ENCODE measurements at places on chromosomes 3 and 15.

- DNase-seq = no peak
Observed at GRCh38 chr3:186471771-186472170, 72.4 kb downstream of the CRYGS start.

GRCh38 chr15:65336493-65337435 lies 32.3 kb downstream of the RNU5B-1 start:
- DNase-seq = no peak

GRCh38 chr3:22731901-22732300 lies 471.2 kb upstream of the UBE2E2 start:
- DNase-seq = no peak

GRCh38 chr15:47395076-47395475 lies 322.2 kb upstream of the SEMA6D start:
- no peak for DNase-seq

GRCh38 chr3:167940241-167940640 lies 155.5 kb downstream of the GOLIM4 start:
- no peak for DNase-seq

DNA sequence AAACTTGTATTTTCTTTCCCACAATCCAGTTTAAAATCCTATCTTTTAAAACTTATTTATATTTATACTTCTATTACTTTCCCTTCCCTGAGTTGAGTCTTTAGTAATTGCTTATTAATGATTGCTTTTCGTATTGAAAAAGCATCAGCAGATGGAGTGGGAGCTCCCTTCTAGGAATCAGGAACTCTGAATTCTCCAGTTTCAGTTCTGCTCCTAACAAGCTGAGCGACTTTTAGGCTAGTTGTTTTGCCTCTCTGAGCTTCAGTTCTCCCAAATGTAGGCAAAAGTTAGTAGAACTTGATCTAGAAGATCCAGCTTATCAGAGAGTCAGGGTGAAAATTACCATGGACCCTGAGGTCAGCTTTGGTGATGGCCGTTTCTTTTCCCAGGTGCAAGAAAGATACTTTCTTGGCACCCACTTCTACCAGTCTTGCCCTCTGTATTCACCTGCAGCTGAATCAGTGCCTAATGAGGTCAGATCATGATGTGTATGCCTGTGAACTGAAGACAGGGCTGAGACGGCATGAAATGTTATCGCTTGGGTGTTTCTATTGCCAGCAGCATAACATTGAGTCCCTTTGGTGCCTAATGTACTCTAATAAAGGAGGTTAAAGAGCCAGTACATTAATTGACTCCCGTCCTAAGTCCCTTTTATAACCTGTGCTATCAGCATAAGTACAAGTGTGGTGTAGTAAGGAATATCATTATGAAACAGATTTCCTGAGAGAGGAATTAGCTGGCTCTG lies 194.5 kb upstream of the TBC1D5 start:
- no peak for DNase-seq

- DNase-seq = no peak
Observed at GRCh38 chr3:175304404-175304803, 445.3 kb downstream of the NAALADL2 start.

- no peak for DNase-seq
Observed at GRCh38 chr3:25292036-25292435, 136.0 kb upstream of the RARB start.

DNA sequence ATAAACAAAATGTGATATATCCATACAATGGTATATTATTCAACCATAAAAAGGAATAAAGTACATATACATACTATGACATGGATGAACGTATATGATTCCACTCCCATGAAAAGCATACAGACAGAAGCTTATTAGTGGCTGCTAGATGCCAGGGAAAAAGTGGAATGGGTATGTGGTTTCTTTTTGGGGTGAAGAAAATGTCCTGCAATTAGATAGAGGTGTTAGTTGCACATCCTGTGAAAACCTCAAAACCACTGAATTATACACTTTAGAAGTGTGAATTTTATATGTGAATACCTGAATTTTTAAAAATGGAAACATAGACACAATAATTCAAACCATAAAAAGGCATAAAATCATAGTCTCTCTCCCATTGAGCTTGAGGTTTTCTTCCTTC lies 11.2 kb downstream of the DENND6A start:
- no peak for DNase-seq

GRCh38 chr15:57290187-57290586 lies 86.1 kb upstream of the CGNL1 start:
- no peak for DNase-seq

GRCh38 chr3:12987602-12988001 lies 85.6 kb downstream of the IQSEC1 start:
- DNase-seq = no peak

DNA sequence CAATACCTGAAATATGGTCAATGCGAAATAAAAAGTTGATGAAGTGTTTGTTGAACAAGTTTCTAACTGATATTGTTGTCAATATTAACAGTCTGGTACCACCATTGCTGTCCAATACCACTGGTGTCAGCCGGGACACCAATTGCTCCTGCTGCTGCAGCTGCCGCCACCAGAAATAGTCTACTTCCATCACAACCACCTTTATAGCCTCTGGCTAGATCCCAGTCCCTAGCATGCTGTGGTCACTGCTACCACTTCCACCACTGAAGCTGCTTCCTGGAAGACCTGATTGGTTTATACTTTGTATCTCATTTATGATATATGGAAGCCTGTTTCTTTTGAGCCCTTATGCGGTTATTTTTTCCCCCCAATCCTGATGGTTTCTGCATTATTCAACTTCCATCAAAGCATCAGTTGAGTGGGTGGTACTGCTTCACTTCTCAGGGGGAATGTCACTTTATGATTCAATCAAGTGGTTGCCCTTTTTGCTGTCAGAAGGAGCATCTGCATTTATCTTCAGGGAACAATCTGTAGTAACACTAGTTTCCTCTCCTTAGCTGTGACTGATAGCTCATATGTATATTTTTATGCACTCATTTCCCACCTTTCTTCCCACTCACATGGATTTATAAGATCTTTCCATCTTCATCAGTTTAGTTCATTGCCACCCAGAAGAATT lies 11.7 kb downstream of the LNP1 start:
- no peak for DNase-seq

- no peak for DNase-seq
Observed at GRCh38 chr15:91193378-91193720, 93.3 kb downstream of the SV2B start.

DNA sequence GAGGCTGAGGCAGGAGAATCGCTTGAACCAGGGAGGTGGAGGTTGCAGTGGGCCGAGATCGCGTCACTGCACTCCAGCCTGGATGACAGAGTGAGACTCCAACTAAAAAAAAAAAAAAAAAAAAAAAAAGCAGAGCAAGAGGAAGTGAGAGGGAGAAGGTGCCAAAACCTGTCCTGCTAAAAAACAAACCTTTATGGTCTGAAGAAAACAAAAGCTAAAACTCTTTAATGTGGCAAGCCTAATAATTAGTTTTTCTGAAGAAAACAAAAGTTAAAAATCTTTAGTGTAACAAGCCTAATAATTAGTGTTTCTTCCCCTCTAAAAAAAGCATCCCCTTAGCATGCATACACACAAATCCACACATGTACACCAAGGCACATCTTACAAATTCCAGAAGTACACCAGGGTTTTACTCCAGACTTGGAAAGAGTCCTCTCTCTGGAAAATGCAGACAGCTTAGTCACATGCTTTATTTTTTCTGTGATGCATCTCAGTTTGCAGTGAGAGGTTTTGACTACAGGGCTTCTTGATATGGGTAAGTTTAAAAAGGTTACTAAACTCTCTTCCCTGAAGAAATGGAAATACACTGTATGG lies 65.9 kb downstream of the HACD2 start:
- no peak for DNase-seq

GRCh38 chr3:126390751-126391150 lies 4.0 kb upstream of the CFAP100 start:
- no peak for DNase-seq

GRCh38 chr3:50388016-50388719 lies 28.8 kb upstream of the TMEM115 start:
- DNase-seq = no peak

- DNase-seq = no peak
Observed at GRCh38 chr15:58487041-58487723, 55.4 kb downstream of the LIPC start.

GRCh38 chr15:49148298-49148697 lies 7.1 kb downstream of the COPS2 start:
- no peak for DNase-seq

All from activated CD4-positive, CD25-positive, alpha-beta regulatory T cell (primary cell).